ENCODE measurements at places on chromosomes 16 and 17.

- DNase-seq, result no peak
Measured at GRCh38 chr17:13525876-13526275, 75.9 kb downstream of the HS3ST3A1 start.

DNA sequence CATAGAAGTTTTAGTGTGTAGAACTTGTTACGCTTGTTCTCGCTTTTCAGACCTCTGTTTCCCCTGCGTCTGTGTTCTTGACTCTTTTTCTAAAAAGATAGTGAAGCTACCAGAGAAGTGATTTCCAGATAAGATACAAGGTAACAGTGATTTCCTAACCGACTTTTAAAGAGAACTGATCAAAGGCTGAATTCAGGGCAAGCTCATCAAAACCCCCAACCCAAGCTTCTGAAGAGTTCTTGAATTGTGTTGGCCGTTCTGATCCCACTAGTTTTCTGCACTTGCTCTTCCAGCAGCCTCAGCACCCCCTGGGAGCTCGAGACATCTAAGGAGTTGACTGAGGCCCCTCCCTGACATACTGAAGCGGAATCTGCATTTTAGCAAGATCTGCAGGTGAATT is 12.7 kb upstream of the NSMCE1 start:
- DNase-seq, result no peak

DNA sequence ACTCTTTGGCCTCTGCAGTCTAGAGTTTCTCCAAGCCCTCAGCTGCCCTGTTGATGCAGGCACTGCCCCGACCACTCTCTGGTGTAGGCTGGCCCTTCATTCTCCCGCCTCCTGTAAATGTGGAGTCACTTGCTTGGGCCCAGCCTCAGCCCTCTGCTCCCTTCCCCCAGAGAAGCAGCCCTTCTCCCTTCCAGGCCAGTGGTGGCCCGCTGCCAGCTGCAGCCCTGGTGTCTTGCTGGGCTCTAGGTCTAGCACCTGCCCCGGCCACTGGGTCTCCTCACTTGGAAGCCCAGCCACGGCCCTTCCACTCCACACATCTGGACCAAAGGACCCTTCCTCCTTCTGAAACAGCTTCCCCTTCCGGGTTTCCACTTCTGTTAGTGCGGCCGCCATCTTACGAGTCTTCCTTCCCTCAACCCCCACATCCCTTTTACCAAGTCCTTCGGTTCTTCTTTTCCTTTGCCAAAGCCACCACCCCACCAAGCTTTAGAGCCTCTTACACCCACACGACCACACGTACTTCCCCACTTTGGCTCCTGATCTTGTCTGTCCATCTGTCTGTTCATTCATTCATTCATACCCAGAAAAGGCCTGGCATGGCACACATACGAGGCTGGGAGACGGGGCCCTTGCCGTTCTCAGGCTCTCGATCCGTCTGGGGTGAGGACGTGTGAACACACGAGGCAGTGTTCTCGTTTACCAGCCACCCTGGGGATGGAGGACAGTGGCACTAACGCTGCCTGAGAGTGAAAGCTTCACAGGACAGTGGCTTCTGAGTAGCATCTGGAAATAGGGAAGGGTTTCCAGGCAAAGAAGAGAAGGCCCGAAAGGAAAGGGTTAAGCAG is 68.0 kb downstream of the ABR start:
- no peak for DNase-seq

GRCh38 chr17:66983414-66984021 is 19.0 kb downstream of the CACNG4 start:
- DNase-seq, result no peak

DNA sequence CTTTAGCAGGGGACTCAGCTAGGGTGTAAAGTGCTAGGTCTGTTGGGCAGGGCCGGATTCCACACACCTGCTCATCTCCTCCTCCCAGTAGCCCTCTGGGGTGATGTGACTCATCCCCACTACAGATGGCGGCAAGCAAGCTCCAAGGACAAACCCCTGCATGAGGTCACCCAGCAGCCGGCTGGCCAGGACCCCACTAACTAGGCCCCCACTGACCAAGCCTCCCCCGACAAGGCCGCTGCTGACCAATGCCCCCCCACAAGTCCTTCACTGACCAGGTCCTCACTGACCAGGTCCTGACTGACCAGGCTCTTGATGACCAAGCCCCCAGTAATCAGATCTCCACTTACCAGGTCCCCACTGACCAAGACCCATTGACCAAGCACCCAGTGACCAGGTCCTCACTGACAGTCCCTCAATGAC is 36.7 kb downstream of the TNFRSF13B start:
- DNase-seq, result no peak

- DNase-seq, result no peak
Measured at GRCh38 chr16:9300252-9300651, 208.8 kb downstream of the HAPSTR1 start.

DNA sequence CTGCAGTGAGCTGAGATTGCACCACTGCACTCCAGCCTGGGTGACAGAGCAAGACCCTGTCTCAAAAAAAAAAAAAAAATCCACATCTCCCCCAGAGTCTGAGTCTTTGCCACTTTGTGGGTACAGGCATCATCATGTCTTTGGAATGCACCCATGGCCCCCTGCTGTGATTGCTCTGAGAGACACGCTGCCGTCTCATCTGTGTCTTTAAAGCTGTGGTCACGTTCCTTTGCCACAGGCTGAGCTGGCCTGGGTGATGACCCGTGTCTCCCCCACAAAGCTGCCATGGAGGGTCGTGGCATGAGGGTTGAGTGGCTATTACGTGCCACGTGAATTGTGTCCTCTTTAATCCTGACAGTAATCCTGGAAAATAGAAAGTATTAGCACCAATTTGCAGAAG is 20.2 kb downstream of the CRISPLD2 start:
- no peak for DNase-seq

GRCh38 chr16:58035356-58036170 is 10.0 kb downstream of the MMP15 start:
- no peak for DNase-seq

DNA sequence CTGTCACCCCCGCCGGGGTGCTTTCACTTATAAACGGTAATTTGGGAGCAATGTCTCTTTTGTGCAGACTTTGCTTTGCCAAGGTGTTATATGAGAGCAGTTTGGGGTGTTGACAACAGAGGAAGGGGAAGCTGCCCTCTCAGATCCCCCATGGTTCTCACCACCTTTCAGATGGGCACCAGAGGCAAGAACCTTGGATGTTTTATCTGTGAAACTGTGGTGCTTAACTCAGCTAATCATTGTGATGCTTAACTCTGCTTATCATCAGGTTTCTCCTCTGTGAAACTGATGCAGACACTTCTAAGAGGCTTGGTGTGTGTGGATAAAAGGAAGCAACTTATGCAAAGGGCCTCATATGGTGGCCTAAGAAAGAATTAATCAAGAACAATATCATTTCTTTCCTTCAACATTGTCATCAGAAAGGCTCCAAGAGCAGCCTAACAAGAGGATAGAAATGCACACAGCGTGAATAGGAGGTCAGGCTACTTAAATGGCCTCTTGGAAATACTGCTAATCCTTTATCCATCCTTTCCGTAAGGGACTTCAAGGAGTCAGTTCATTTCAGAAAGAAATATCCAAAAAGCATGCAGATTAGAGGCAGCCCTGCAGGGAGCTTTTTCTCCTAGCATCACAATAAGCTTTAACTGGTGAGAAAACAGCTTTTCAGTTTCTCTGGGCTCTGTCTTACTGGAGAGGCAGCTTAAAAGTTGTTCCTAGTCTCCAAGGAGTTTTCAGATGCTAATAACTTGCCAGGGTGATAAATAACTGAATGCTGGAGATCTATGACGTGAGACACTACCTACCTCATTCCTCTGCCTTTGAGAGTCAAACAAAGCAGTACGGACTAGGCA is 55.1 kb upstream of the CLEC3A start:
- no peak for DNase-seq

GRCh38 chr17:81471818-81472456 is 40.7 kb downstream of the ACTG1 start:
- peak; percentile 42 for DNase-seq

GRCh38 chr17:38402897-38403296 is 25.4 kb upstream of the ARHGAP23 start:
- no peak for DNase-seq

GRCh38 chr16:11880007-11880406 is 28.7 kb upstream of the RSL1D1 start:
- DNase-seq, result no peak

- DNase-seq, result no peak
Measured at GRCh38 chr17:29740017-29740416, 117.3 kb upstream of the CORO6 start.
